ENCODE measurements at places on chromosomes 5 and 9.

- peak; percentile 8 for DNase-seq
Observed at GRCh38 chr9:126617823-126618165, 4.1 kb downstream of the LMX1B start.

GRCh38 chr5:126594748-126595485 is at the start of gene ALDH7A1:
ALDH7A1 (minus strand) TSS chr5:126595219; CDS start chr5:126595198, 21 bp downstream.
- DNase-seq, result peak; percentile 87

GRCh38 chr5:104126980-104127379 is 564.4 kb upstream of the NUDT12 start:
- DNase-seq, result no peak

DNA sequence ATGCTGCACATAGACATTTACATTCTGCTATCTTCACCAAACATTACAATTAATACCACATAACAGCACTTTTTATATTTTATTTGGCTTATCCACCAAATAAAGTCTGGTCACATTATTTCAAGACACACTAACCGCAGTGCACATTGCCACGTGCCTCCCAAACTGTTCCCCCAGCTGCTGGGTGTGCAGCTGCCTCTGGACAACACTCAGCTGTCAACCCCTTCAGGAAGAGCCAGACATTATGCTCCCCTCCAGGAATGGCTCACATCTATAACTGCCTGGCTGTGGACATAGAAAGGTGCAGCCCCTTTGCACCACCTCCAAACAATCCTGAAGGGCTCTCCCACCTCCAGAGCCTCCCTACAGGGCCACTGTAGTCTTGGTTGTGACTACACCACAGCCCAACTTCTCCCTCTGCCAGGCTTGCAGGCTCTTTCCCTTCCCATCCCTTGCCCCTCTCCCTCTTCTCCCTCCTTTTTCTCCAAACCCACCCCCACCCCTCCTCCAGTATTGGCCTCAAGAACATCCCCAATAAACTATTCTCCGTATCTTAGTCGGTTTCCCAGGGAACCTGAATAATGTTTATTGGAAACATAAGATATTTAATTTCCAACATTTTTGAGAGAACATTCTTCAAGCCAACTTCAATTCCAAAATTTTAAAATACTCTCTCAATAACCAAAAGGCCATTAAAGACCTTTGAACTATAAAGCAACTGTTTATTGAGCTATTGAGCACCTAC is 372.3 kb downstream of the CTNND2 start:
- no peak for DNase-seq

DNA sequence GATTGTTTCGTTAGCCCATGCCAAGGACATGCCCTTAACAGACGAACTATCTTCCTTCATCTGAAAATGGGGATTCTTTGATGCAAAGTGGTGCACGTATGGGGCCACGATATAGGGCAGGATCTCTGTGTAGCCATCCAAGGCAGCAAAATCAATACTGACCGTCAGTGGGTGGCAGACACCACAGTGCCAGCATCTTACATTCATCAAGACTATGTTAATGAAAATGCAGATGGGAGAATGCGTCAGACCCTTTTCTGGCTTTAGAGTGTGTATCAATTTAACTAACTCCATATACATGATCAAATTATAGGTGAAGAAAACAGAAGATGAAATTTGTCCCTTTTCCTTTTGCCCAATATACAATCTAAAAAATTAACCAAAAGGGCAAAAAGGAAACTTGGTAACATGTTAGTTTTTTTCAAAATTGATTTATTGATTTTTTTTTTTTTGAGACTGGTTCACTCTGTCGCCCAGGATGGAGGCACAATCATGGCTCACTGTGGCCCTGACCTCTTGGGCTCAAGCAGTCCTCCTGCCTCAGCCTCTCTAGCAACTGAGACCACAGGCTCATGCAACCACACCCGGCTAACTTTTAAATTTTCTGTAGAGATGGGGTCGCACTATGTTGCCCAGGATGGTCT is 169.2 kb upstream of the SPRY4 start:
- DNase-seq, result no peak

- peak; percentile 36 for DNase-seq
Observed at GRCh38 chr9:134643222-134643671, 1.6 kb downstream of the COL5A1 start.

GRCh38 chr5:161498531-161498930 is 48.0 kb downstream of the GABRB2 start:
- no peak for DNase-seq

GRCh38 chr9:110330484-110331105 is 7.1 kb downstream of the TXNDC8 start:
- DNase-seq, result no peak

DNA sequence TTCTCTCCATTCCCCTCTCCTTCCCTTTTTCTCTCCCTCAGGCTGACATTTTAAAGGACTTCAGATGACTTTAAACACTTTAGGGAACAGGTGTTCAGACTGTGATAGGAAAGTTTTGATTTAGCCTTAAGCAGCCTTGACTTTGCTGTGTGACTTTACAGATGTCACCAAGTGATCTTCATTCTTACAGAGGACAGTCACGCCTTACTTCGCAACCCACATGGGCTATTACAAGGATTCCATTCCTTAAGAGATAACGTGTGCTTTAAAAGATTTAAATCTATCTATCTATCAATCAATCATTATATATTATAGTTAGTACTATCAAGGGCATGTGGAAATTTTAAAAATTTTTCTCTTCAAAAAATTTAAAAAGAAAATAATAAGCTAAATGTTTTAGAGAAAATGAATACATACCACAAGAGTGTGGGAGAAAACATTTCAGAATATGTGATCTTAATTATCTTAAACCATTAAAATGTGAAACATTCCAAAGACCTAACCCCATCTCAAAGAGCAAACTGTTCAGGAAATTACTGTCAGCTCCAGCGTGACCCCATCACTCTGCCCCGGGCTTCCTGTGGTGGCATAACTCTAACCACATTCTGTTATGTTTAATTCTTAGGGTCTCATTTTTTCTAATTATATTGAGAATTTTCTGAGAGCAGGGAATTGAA is 530.5 kb downstream of the SEMA5A start:
- no peak for DNase-seq
